Suprapubic skin (tissue), 4 donors: ENCODE measurements at places on chromosomes 6 and 20.

DNA sequence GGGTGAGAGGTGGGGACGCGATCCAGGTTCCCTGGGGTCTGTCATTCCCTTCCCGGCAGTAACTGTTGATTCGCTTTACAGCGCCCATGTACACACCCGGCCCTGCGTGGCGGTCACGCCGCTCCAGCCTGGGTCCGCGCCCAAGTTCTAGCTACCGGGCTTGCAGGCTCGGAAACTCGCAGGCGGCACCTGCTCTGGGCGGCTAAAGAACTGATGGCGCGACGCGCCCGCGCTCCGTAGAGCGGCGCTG lies 1.4 kb upstream of the POU3F2 start:
- DNase-seq, result no peak

DNA sequence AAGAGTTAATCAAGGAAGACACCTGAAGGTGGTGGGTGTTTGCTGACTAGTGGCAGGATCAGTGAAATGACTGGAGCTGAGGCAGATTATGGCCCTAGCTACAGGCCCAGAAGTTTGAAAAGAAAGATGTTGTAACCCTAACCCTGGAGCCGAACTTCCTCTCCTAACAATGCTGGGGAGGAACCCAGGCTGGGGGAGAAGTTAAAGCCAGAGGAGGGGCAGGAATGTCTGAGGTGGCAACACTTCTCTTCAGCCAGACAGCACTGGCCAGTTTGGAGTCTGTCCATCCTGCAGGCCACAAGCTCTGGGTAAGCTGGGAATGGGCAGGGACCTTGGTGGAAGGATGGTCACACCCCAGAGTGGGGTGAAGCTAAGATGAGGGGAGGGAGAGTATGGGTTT lies at the start of gene LST1:
TSS of gene LST1 (plus strand) at position 270 of the 400 bp plus-strand sequence. CDS start 1,023 bp downstream, outside the sequence.
- no peak for DNase-seq

DNA sequence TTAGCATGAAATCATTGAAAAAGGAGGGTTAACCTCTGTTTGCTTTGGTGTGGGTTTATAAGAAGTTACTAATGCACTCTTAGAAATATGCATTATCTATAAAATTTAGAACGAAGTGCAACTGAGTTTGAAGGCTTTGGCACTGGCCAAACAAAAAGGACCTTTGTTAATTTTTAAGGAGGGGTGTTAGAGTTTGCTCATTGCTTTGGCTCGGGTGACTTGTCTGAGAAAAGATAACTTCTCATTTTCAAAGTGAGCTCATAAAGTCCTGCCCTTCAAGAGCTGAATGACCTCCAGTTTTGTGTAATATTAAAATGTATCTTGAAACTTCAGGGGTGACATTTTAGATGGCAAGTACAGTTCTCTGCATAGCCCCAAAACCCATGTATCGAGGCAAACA lies 25.9 kb downstream of the NEDD9 start:
- DNase-seq, result no peak

GRCh38 chr20:18019068-18019467 lies 38.6 kb downstream of the OVOL2 start:
- DNase-seq, result no peak

DNA sequence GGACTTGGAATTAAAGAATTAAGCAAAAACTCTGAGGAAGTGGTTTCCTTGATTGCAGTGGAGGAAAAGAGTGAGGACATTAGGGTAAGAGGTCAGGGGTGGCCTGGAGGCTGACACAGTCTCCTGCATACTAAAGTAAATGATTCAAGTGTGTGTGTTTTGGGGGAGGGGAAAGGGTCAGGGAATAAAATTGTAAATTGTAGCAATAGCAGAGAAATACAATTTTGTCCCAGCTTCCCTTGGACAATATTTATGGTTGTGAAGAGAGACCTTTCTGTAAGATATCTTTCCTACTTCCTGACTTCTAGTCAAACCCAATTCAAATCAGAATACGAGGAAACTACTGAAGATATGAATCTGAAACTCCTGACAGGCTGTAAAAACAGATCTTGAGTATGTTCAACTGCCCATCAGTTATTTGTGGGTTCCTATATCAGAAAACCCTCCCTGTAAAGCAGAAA lies 143.4 kb upstream of the HMGN3 start:
- DNase-seq, result no peak

DNA sequence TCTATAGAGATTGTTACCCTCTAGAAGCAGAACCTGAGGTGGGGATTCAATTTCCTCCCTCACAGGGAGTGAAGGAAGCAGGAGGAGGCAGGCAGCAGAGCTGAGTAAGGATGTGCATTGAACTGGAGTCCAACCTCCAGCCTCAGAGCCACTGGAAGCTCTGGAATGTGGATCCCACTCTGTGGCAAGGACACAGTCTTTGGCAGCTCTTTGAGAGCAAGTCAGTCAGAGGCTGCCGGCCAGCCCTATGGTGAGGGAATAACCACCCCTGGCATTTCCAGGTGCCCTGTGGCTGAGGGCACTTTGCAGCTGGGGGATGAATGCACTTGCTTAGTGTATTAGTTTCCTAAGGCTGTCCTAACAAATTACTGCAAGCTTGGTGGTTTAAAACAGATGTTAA lies 37.2 kb downstream of the EBF4 start:
- DNase-seq, result no peak

DNA sequence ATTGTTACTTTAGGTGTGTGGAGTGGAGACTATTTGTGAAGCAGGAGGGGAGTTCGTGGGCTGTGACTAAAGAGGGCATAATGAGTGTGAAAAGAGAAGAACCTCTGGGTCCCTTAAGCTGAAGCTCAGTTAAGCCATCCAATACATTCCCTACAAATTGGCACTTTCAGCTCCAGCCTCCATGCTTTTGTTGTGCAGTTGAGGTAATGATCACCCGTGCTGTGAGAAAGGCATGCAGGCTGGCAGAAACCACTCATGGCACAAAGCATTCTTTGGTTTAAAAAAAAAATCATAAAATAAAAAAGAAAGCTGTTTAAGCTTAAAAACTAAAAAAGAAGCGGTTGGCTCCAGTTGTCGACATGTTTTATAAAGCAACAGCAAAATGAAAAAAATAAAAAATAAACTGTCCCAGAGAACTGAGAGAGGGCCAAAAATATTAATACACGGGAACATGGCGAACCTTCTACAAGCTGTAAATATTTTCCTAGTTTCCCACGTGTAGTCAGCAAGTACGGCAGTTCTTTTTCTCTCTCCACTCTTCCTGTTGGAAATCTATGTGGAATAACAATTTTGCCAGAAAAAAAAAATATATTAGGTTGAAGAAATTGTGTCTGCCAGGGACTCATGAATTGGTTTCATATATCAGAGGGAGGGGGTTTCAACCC lies 82.2 kb downstream of the ANKRD60 start:
- no peak for DNase-seq

DNA sequence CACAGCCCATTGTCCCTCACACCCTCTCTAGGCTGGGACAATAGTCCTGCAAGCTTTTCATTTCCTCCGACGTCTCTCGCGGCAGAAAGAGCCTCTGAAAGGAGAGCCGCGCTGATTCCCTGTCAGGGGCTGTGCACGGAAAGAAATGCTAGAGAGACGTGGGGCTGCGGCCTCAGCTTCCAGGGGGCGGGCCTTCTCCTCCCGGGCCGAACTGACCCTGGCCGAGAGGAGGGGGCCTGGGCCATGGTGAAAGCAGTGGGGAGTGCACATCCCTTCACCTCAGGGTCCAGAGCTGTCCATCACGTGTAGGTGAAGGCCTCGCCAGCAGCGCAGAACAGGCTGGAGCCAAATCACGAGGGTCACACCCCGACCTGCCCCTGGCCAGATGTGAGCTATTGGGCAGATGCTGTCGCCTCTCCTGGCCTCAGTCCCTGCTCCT lies 220.4 kb downstream of the TAF4 start:
- DNase-seq, result no peak
